ENCODE measurements at places on chromosomes 1 and 21.

GRCh38 chr1:229547542-229547941 lies 11.0 kb downstream of the ABCB10 start:
- no peak for DNase-seq

DNA sequence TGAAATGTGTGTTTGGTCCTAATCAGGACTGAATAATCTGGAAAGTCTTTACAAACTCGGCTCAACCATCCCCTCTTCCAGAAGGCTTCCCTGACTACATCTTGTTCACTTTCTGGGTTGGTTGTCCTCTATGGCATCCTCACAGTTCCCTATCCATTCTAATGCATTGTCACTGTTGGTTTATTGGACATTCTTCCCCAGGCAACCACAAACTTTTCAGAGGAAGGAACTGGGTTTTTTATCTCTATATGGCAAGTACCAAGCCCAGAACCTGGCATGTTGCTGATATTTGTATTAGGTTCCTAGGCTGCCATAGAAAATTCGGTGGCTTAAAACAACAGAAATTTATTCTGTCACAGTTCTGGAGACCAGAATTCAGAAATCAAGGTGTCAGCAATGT lies 363.5 kb upstream of the ST6GALNAC5 start:
- DNase-seq: no peak

DNA sequence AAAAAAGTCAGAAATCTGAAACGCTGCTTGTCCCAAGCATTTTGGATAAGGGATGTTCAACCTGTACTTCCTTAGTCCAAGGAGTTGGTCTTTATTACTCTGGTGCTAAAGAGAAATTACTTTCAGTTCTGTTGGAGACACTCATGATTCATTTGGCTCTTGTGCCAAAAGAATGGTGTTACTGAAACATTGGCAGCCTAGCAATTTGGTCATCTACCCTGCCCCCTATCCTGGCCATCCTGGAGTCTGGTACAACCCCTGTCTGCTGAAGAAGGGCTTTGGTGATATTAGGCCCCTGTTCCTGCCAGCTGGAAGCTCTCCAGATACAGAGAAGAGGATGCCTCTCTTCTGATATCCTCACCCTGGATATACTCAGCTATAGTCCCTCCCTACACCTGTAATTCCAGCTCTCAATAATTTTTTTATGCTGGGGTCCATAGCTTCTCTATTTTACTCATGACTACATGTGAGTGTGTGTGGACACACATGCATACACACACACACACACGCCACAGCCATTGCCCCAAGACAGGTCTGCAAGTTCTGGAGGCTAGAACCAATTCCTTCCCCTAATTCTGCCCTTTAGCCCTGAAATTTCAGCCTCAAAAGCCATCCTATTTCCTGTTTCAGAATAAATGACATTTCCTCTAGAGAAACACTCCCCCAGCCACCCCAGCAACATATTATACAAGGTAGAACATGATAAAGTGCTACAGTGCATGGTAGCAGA lies 40.0 kb downstream of the LHX8 start:
- no peak for DNase-seq

DNA sequence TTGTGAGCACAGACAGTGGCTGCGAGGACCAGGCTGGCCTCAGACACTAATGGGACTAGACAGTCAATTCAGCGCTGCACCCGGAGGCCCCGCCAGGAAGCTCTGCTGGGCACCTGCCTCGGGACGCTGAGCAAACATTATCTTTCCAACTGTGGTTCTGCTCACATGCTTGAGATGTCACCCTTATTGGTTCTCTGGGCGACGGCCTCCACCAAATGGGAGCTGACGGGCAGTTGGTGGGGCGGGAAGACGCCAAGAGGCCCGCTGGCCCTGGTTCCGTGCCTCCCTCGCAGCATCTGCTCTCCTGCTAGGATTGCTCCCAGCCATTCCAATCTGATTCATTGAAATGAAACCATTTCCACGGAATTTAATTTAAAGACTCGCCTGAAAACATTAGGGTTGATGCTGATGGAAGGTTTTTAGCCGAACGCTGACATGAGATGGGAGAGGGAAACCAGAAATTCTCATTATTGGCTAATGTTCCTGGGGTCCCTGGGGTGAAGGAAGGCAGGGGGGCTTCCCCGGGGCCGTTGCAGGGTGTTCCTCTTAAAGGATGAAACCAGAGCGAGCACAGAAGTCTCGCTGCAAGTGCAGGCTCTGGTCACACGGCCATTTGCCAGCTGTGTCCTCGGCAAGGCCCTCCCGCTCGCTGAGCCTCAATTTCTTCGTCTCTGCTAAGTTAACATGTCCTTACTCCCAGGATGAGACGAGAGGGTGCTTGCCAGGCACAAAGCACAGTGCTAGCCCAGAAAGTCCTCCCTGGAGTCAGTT lies 512.2 kb downstream of the NPHP4 start:
- DNase-seq: no peak

DNA sequence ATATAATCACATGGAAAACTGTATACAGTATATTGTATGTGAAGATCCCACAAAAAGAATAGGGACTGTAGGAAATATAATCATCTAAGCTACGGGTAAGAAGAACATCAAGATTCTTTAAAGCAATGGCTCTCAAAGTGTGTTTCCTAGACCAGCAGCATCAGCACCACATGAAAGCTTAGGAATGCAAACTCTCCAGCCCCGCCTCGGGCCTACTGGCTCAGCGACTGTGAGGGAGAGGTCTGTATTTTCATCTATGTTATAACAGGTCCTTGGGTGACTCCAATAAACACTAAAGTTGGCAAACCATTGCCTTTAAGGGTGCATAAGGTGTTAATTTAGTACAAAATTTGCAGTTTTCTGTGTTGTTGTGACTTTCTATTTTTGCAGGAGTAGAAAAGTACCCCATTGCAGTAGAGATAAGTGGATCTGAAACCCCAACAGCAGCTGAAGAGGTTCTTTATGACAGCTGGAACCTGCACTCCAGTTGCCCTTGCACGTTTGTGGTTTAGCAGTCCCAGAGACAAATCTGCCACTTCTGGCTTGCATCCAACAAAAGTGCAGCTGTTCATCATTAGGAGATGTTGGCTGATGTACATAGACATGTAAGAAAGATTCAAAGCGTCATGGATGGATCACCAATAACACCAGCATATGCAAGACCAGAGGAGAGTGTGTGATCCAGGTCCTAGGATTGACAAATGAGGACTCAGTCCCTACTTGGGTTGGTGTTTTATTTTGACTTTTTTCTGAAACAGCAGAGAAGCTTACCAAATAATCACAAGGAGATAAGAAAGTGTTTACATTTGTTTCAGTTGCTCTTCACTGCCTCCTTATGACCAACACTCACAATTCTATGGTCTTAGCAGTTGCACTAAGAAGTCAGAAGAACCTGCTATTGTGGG lies 15.9 kb upstream of the IFNAR1 start:
- DNase-seq: peak; percentile 57

DNA sequence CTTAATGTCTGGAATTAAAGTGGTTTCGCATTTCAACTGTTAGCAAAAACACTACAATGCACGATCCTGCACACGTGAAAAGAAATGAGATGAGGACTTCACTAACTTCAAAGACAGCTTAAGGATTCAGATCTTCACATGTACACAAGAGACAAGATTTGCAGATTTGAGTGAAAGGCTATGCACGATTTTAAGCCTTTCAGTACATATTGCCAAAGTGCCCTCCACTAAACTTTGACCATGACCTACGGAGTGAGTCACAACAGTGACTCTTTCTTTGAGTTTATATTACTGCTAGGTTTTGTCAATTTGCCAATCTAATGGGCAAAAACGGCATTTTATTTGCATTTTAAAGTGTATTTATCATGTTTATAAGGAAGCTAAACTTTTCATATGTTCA lies 41.2 kb upstream of the CR1L start:
- peak; percentile 65 for DNase-seq

- no peak for DNase-seq
Measured at GRCh38 chr1:110161849-110162248, 11.6 kb downstream of the SLC6A17 start.

DNA sequence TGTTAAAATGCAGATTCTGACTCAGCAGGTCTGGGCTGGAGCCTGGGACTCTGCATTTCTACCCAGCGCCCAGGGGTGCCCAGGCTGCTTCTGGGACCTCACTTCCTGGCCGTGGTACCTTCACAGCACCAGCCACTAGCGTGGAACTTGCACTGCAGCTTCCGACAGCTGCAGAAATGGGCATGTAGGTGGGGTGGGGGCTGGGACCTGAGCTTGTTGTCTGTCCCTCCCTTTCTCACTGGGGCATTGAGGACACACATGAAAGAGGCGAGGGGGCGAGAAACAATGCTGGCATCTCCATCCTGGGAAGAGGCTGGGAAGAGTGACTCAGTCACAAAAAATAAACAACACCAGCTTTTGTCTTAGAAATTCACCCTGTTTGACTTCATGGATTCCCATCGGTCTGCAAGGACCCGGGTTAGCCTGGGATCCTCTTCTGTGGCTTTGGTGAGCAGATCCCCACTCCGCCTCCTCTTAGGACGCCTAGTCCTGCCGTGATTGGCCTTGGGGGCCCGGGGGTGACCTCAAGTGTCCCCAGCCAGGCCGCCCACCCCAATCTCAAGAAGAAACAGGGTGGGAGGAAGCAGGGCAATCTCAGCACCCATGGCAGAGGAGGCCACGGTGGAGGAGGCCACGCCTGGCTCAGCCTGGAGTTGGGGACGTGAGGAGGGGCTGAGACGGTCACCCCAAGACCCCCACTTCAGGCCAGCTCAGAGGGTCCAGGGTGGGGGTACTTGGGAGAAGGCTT lies 29.9 kb upstream of the POFUT2 start:
- DNase-seq: peak; percentile 83

DNA sequence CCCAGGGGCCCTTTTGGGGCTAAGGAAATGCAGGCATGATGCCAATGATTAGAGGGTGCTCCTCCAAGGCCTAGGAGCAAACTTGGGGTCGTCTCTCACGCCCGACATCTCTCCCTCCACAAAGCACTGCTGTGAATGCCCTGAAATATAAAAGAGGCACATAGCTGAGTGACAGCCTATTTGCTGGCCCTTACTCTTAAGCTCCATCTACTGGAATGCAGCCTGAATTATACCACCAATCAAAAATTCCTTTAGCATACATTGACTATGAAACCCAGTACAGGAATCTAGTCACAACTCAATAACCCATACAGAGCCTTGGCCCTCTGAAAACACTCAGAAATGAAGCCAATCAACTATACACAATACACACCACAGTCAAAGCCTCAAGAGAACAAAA lies 105.5 kb downstream of the LRIG2 start:
- peak; percentile 4 for DNase-seq

DNA sequence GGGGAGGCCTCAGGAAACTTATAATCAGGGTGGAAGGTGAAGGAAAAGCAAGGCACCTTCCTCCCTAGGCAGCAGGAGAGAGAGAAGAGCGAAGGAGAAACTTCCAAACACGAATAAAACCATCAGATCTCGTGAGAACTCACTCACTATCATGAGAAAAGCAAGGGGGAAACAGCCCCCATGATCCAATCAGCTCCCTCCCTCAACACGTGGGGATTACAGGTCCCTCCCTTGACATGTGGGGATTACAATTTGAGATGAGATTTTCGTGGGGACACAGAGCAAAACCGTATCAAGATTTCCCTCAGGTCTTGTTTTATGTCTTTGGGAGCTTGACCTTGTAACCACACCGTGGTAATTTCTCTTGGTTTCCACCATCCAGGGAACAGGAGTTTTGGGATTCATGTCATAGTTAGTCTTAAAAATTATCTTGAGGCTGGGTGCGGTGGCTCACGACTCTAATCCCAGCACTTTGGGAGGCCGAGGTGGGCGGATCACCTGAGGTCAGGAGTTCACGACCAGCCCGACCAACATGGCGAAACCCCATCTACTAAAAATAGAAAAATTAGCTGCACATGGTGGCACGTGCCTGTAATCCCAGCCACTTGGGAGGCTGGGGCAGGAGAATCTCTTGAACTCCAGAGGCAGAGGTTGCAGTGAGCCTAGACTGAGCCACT lies 47.2 kb upstream of the NBPF3 start:
- DNase-seq: no peak

DNA sequence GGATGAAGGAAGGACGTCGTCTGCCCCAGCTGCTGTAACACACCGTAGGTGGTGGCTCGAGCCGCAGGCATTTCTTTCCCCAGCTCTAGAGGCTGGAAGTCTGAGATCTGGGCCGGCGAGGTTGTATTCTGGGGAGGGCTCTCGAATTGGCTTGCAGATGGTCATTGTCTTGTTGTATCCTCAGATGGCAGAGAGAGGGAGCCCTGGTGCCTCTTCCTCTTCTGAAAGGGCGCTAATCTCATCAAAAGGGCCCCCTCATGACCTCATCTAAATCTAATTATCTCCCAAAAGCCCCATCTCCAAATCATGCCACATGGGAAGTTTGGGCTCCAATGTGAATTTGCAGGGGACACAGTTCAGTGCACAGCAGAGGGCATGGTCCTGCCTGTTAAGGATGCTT lies 109.0 kb downstream of the SIK1 start:
- no peak for DNase-seq

DNA sequence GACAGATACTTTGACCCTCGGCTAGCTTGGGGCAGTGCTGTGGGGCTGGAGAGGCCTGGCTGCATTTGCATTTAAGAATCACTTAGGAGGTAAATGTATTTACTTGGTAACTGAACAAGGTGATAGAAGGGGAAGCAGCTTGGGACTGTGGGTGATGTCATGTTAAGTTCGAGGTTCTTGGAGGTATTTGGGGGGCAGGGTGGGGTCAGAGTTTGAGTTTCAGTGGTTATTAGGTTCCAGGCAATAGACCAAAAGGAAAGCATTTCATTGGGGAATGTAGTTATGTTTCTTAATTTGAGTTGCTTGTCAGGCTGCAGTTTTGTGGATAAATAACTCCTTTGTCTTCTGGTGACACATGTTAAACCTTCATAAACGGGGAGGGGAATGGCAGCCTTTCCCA lies 2.4 kb upstream of the FAM78B start:
- DNase-seq: no peak

- no peak for DNase-seq
Measured at GRCh38 chr1:182032251-182032650, 29.3 kb downstream of the ZNF648 start.

GRCh38 chr1:14733048-14733778 lies 134.7 kb downstream of the KAZN start:
- no peak for DNase-seq

Data from foreskin fibroblast (primary cell).